Posterior vena cava (tissue), 2 donors: ENCODE measurements at places on chromosomes 12 and 14. TPM values are rescaled to one million over a fixed set of nuclear protein-coding genes. Genes with fewer than 3 reads are reported as not detected.

SERPINA10 gene
- total RNA-seq, result not detected

GRCh38 chr14:99603471-99604277 is at the start of gene CCDC85C:
Gene CCDC85C, minus strand, starts transcription at chr14:99604207. Its CDS starts 248 bp downstream, at chr14:99603959.
- no peak for DNase-seq

DNA sequence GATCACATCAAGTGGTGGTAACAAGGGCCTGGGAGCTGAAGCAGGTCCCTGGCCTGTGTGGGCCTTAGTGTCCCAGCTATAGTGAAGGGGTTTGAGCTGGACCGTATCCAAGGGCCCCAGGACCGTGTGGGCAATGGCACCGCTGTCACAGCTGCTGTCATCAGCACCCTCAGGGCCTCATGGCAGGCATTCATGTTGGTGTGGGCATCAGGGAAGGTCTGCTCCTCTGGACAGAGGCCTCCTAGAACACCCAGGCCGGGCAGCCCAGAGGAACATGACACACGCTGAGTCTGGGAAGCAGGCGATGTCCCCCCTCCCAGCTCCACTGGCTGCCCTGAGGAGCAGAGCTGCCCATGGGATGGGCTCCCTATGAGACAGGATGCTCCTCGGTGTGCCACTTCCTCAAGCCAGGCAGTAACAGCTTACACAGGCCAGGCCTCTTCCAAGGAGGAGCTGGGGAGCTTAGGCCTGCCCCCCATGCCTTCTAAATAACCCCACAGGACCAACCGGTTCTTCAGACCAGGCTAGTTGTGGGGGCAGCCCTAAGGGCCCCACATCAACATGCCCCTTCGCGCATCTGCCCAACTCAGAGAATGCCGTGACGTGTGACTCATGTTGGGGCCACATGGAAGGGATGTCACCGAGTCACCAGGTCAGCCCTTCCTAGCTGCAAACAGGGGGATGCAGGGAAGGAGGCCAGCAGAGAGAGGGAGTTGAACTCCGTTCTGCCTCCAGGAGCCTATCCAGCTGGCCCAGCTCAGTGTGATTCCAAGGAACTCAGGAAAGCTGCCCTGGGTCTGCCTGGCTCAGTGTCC is 80.4 kb downstream of the PITPNM2 start:
- no peak for DNase-seq

DNA sequence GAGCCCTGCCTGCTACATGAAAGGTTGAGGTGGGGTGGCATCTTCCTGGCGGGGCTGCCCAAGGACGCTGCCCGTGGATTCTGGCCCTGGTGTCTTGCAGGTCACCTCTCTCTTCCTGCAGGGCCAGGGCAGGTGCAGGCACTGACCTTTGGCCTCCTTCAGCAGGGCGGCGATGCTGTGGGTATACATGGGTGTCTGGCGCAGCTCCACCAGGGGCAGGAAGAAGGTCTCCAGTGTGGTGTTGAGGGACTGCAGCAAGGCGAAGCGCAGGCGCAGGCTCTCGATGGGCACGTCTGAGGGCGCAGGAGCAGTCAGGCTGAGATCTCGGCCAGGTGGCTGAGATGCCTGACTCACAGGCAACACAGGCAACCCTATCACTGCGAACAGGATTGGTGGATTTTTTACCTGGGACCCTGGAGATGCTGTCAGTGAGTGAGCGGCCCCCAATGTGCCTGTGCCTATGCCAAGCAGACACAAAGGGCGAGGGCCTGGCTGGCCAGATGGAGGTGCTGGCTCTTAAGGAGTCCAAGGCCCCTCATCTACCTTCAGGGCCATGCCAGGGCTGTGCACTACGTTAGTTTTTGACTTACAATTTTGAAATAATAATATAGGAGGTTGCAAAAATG is 45.7 kb downstream of the TRAFD1 start:
- peak; percentile 70 for DNase-seq

- DNase-seq, result no peak
Observed at GRCh38 chr12:92362785-92363184, 217.1 kb upstream of the BTG1 start.

RNF212B gene
- total RNA-seq, result not detected

DNA sequence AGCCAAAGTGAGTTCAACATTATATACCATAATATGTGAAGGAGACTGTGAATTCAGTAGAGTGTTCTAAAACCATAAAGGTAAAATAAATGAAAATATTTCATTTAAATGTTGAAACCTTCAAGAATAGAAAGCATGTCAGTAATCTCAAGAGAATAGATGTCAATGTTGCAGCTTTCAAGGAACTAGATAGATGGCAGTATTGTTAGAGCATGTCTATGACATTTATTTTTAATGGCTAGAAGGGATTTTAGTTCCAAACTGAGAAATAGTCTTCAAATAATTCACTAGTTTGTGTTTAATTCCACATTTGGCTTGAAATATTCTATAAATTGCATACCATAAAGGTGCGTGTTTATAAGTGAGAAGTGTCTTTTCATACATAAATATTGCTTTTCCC is 326.5 kb downstream of the FLRT2 start:
- DNase-seq, result no peak

KRT75 gene
- not detected for total RNA-seq

DNA sequence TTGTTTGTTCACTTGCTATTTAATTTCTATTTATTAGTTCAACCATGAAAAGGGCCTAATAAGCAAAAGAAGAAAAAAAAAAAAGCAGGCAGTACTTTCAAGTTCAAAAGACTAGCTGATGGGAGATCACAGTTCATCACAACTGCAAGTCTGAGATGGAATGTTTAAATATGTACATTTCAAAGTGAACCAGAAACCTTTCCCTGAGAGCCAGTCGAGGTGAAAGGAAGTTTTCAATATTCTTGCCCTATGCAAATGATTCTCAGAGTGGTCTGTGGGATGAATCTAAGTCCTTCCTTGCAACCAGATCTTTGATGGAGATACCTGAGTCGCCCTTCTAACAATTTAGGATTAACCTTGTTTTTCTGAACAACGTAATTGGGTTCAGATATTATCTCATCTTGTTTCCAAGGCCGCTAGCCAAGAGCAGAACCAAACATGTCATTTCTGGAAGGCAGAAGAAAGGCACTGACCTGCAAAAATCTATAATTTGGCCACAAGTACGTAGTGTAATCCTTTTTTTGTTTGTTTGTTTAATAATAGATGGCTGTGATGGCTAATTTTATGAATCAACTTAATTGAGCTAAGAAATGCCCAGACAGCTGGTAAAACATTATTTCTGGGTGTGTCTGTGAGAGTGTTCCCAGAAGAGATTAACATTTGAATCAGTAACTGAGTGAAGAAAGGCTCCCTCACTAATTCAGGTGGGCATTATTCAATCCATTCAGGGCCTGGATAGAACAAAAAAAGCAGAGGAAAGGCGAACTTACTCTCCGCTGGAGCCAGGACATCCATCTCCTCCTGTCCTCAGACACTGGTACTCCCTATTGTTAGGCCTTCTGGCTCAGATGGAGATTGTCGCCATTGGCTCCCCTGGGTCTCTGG is 171.1 kb upstream of the TMPO start:
- no peak for DNase-seq

DNA sequence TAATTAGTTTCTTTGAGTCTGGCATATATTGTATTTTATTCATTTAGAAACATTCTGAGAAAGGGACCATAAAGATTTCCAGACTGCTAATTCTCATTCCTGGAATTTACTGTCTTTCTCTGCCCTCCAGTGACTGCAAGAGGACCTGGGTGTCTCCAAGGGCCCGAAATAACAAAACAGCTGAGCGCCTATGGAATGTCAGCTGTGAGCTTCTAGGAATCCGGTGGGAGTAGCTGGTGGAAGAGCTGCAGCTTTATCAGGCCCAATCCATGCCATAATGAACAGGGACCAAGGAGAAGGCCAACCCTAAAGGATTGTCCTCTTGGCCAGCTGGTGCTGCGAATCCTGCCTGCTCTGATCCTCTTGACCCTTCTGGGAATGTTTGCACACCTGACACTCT is 31.9 kb downstream of the RDH12 start:
- no peak for DNase-seq

GRCh38 chr14:100911665-100912316 is 8.3 kb upstream of the RTL1 start:
- no peak for DNase-seq

- no peak for DNase-seq
Observed at GRCh38 chr12:20451761-20452160, 83.4 kb downstream of the PDE3A start.

DNA sequence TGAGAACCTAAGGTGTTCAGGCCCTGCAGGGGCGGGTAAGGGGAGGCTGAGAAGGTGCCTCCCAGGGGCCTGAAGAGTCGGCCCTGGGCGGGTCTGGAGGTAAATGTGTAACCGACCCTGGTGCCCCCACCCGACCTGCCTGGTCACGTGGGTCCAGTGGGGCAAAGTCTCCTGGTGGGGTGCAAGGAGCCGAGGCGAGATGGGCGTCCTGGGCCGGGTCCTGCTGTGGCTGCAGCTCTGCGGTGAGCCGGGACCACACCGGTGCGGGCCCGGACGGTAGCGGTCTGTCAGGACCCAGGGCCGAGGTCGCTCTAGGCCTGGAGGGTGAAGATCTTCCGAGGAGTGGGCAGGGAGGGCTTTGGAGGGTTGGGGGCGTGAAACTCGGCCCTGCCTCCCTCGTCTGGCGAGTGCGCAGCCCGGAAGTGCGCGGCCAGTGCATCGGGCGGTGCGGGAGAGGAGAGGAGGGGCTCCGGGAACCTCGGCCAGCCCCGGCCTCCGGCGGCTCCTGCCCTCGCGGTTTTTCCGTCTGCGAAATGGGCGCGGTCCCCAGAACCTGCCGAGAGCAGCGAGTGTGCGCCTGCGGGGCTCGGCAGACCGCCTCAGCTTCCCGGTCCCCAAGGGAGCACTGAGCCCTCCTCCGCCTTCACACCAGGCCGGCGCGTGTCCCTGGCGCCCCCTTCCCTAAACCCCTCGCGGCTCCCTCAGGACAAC is at the start of gene AMN:
Gene AMN (plus strand): TSS at position 174 of the 711 bp plus-strand sequence. CDS start 26 bp downstream, at position 200.
- DNase-seq, result no peak

OSBPL8 gene
- total RNA-seq, result 72.7 TPM

GRCh38 chr12:89632778-89633177 is 75.9 kb downstream of the ATP2B1 start:
- DNase-seq, result no peak

ADAM21 gene
- not detected for total RNA-seq

- DNase-seq, result no peak
Observed at GRCh38 chr14:24576771-24577170, 721 bp upstream of the CTSG start.

LRRIQ1 gene
- total RNA-seq, result not detected

GRCh38 chr14:91113829-91114078 is at the start of gene DGLUCY:
Gene DGLUCY, plus strand, starts transcription at chr14:91114073. Its CDS starts 46,222 bp downstream, at chr14:91160295.
- peak; percentile 92 for DNase-seq

- no peak for DNase-seq
Observed at GRCh38 chr14:53523226-53523625, 370.1 kb upstream of the DDHD1 start.

- no peak for DNase-seq
Observed at GRCh38 chr12:31970199-31970598, 11.0 kb downstream of the RESF1 start.

DNA sequence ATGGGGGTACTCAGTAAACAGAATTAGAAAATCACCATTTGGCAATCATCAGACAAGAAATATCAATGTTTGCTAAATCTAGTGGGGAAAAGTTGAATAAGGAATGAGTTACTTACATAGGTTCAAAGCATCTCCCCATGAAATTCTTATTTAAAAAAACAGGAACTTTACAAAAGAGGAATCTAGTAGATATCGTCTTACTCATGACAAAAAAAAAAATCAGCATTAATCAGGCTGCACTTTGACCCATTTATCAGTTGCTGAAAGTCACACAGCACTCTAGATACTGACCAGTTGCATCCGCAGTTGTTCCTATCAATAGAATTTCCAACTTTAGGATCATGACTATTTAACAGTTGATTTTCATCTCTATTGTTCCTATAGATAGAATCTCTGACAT is 5.8 kb upstream of the DICER1 start:
- DNase-seq, result no peak

DNA sequence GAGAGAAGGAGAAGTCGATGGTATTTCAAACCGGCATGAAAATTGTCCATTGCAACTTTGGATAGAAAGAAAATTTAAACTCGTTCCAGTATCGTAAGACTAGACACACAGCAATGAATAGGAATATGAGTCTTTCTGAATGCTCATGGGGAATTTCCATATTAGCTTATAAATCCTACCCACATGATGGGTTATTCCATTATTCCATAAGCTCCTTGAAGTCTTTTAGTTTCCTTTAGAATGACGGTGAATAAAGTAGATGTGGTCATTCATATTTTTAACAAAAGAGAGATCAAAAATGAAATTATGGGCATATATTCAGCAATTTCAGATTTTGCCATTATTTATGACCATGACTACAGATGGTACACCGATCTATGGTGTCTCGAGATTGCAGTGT is 163.4 kb upstream of the HMGA2 start:
- no peak for DNase-seq

MYF6 gene
- not detected for total RNA-seq

ADAM20 gene
- total RNA-seq, result 1.3 TPM
